ENCODE measurements at places on chromosomes 5 and 9.

DNA sequence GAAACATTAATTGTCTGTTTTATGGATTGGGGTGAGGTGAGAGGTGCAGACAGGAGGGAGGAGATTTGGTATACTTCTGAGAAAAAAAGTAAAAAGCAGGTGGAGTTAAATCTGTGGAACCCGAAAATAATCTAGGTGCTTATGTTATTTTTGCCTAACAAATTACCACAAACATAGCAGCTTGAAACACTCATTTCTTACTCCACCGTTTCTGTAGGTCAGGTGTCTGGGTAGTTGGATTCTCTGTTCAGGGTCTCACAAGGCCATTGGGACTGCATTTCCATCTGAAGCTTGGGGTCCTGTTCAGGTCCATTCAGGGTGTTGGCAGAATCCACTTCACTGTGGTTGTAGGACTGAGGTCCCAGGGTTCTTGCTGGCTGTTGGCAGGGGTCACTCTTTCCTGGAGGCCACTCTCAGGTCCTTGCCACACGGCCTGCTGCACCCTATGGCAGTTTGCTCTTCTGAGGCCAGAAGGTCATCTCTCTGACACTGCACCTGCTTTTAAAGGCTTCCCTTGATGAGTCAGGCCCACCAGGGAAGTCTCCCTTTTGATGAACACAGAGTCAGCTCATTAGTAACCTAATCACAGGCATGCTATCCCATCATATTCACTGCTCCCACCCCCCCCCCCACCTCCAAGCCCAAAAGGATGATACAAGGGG lies 82.2 kb downstream of the TRIO start:
- DNase-seq: no peak

GRCh38 chr5:83404182-83404716 lies 67.3 kb upstream of the VCAN start:
- DNase-seq: no peak

GRCh38 chr5:56269216-56269927 lies 36.2 kb upstream of the ANKRD55 start:
- DNase-seq: peak; percentile 38

- DNase-seq: no peak
Observed at GRCh38 chr9:133458643-133459312, 1.0 kb upstream of the CACFD1 start.

DNA sequence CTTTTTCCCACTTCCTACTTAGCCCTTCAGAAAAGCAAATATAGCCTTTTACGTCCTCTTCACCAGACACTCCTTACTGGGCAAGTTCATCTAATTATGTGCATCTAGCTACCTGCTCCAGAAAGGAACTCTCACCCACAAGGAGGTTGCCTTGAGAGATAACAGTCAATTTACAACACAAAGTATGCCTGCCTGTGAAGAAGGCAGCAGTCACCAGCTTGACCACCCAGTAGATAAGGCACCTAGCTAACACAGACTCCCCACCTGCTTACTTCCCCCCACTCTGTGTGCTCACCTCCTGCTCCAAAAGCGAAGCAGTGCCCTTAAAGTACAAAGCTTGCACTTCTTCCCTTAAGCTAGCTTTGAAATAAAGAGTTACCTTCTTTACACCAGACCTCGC lies 111.7 kb upstream of the MRPS30 start:
- no peak for DNase-seq
